ENCODE measurements at places on chromosomes 1 and 21.
A peak's percentile ranks its signal among the peaks of the same experiment; 100 is the strongest.

GRCh38 chr1:99544328-99544727 lies 101.6 kb upstream of the PALMD start:
- no peak for DNase-seq

- DNase-seq: no peak
These were observed 6.7 kb downstream of the KYAT3 start for GRCh38 chr1:88985692-88986091.

DNA sequence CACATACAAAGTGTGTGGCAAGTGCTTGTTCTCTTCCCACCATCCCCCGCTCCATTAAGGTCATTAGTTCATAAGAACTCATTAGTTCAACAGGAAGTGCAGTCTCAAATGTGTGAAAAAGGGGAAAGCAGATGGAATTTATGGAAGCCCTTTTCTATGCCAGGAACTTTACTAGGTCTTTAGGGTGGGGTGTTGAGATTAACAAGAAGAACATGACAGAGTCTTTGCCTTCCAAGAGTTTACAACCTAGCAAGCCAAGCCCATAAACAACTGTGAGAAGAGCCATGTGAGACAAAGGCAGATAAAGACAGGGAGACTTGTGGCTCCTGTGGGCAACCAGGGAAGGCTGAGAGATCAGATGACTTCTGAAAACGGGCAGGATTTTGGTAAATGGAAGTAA lies 21.4 kb downstream of the PLEKHA6 start:
- no peak for DNase-seq

DNA sequence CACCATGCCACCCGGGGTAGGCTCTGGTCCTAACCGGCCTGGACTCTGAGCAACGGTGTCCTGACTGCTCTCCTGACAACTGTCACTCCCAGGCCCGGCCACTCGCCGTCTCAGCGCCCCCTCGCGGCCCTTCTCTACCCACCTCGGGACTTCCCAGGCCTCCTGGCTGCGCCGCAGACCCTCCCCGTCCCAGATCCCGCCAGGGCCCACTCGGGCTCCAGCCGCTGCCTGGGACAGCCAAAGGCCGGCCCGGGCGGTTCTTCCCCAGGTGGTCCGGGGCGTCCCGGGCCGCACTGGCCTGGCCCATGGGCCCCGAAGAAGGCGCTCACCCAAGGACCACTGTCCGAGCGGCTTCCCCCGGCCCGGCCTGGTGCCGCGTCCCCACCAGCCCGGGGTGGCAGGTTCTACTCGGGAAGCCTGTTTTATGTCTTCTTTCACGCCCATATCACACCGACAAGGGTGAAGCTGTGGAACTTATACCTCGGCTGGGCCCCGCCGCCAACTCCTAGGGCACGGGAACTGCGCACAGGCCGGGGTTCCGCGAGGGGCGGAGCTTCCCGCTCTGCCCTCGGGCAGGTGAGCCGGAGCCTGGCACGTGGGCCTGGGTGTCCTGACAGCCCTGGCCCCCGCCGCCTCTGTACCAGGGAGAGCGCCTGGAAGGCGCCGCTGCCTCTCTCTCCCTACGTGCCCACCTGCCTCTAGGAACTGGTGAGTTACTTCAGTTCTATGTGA lies 138.3 kb downstream of the TTLL7 start:
- peak; percentile 66 for DNase-seq

GRCh38 chr21:44052830-44053226 lies 40.7 kb downstream of the TRAPPC10 start:
- no peak for DNase-seq

DNA sequence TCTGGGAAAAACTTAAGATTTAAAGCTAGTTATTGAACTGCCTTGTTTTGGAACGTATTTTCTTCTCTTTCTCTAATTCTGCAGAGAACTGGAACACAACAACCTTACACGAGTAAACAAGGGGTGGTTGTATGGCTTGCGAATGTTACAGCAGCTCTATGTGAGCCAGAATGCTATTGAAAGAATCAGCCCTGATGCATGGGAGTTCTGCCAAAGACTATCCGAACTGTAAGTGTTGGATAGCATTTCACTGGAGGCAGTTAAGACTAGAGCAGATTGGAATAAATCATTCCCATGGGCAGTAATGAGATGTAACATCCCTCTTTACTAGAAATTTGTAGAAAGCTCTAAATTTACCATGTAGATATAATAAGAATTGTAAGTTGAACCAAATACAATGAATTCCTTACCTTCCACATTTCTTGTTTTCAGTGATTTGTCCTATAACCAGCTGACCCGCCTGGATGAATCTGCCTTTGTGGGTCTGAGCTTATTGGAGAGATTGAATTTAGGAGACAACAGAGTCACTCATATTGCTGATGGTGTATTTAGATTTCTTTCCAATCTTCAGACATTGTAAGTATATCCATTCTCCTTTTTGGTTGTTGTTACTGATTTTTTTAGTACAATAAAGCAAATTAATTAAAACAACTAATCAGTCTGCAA lies 22.9 kb downstream of the LRIG2 start:
- no peak for DNase-seq

- DNase-seq: no peak
These were observed 58.3 kb upstream of the MAP1LC3C start for GRCh38 chr1:242056988-242057744.

GRCh38 chr1:41149570-41149969 lies 92.5 kb downstream of the SCMH1 start:
- DNase-seq: no peak

DNA sequence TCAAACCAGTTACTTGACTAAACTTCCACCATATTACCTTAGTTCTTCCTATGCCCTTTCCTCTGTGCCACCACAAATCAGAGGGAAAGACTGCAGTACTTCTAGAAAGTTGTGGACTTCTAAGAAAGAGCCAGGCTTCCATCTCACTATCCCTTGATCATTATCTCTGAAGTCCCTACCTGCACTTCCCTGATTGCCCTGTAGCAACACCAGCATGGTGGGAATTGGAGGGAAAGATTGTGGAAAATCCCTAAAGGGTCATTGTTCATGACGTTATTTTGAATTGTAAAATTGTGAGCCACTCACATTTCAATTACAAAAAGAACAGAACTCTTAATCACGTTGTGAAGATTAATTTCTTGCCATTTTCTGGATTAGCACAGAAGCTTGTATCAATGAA lies 23.4 kb upstream of the KIAA1614 start:
- no peak for DNase-seq

DNA sequence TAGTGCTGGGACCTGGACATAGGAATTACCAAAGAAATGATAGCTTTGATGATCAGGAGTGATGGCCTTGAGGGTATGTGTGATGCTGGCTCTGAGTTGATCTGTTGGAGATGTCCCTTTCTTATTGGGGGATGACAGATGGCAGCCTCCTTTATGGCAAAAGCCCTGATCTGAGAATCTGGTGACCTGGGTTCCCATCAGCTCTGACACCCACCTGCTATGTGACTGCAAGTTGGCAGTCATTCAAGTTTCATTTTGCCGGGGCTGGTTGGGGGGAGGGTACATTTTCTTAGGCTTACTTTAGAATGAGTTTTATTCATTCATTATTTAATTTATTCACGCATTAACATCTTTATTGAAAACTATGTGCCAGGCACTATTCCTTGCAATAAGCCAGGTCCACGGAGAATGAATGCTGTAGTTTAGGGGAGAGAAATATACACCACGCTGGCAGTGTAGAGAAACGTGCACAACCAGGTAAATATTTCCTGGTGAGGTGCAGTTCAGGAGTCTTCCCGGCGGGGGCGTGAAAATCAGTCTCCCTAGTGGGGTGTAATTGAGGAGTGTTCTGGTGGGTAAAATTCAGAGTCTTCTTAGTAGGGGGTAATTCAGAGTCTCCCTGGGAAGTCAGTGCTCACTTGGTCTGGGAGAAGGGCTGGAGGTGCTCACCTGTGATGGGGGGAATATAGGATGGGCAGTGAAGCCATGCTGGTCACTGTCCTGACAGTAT lies 401.3 kb downstream of the CAMTA1 start:
- DNase-seq: no peak

DNA sequence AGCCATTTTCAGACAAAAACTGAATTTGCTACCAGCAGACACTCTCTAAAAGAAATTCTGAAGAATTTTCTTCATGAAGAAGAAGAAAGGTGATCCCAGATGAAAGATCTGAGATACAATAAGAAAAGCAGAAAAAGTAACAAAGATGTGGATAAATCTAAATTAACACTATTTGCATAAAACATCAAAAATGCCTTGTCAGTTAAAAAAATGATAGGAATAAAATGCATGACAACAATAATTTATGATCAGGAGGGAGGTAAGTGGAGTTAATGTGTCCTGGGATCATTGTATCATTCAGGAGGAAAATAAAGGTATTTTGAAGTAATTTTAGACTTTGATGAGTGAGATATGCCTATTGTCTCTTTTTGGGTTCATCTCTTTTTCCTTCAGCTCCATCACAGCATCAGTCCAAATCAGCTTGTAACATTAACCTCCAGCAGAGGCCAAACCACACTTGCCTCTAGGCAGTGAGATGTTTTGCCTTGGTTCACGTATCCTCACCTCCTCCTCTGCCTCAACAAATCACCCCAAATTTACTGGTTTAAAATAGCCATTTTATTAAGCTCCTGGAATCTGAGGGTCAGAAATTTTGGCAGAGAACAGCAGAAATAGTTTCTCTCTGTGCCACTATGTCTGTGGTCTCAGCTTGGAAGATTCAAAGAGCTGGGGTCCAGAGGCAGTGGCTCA lies 76.9 kb upstream of the HIVEP3 start:
- no peak for DNase-seq

DNA sequence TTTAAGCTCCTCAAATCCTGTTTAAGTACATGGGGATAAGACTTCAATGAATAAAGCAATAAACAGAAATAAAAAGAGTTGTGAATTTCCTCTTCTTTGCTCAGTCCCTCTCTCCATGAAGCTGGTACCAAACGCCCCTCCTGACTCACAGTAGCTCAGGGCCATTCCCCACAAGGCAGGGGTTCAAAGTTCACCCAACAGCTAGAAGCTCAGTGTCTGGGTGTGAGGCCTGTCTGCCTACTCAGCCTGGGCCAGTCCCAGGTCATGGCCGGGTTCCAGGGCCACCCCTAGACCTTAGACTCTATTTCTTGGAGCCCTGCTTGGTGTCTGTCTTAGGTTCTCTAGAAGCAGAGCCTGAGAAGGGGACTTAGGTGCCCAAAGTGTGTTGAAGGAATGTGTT lies 251.5 kb downstream of the GRIK3 start:
- DNase-seq: no peak

DNA sequence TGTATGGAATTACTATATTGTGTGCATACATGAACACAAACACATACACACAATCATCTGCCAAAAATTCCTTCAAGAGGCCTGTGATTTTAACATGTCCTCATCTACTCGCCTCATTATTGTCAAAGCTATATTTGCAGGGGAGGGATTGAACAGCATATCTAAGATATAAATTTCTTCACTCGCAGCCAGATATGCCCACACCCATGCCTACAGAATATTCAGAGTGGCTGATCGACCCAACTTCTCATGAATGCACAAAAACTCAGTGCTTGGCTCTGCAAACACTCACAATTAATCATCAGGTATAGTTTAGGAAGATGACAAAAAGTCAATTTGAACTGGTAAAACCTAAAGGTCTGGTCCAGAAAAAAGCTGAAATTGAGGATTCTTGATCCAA lies 25.1 kb upstream of the CCN1 start:
- DNase-seq: no peak

DNA sequence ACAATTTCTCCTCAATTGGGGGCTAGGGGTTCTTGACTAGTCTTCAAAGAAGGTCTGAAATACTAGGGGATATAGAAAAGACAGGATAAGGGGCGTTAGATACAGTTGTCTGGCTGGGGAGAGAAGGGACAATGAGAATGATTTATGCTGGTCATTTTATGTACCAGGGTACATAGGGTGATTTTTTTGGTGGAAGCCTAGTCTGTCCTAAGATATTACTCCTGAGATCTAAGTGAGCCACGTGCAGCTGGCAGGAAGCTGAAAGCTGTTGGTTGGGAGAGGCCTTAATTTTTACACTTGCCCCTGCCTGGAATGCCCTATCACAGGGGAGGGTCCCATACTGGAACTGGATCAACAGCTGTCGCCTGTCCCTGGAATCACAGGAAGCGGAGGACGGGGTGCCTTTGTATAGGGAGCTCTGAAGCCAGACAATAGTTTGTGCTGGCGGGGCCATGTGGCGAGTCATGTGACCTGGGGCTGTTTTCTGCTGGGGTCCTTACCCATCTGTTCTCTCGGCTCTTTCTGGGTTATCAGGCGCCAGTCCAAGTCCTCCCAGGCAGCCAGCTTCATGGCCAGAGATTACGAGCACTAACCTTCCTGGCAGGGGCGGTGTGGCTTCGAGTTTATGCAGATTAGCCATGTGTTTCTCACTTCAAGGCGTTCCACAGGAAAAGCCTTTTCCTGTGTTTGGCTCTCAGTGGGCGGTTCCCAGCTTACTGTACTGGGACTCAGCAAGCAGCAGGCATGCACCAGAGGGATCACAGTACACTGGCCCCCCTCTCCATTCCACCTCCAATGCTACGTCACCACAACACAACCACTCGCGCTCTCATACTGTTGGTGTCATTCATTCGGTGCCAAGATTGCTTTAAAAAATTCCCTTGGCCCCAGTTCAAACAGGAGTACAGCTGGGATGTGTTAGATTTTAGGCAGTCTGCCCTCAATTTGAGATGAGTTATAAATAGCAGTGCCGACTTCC lies 27.5 kb downstream of the ARID1A start:
- DNase-seq: no peak

DNA sequence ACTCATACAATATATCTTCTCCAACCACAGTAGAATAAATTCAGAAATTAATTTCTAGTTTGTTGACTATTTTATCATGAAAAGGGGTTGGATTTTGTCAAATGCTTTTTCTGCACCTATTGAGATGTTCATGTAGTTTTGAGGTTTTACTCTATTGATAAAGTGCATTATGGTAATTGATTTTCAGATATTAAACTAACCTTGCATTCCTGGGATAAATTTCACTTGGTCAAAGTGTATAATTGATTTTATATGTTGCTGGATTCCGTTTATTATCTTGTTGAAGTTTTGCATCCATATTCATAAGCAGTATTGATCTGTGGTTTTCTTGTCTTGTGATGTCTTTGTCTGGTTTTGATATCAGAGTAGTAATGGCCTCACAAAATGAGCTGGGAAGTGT lies 34.4 kb upstream of the HYI start:
- no peak for DNase-seq

- no peak for DNase-seq
These were observed 28.4 kb downstream of the SLAMF6 start for GRCh38 chr1:160494620-160495019.

DNA sequence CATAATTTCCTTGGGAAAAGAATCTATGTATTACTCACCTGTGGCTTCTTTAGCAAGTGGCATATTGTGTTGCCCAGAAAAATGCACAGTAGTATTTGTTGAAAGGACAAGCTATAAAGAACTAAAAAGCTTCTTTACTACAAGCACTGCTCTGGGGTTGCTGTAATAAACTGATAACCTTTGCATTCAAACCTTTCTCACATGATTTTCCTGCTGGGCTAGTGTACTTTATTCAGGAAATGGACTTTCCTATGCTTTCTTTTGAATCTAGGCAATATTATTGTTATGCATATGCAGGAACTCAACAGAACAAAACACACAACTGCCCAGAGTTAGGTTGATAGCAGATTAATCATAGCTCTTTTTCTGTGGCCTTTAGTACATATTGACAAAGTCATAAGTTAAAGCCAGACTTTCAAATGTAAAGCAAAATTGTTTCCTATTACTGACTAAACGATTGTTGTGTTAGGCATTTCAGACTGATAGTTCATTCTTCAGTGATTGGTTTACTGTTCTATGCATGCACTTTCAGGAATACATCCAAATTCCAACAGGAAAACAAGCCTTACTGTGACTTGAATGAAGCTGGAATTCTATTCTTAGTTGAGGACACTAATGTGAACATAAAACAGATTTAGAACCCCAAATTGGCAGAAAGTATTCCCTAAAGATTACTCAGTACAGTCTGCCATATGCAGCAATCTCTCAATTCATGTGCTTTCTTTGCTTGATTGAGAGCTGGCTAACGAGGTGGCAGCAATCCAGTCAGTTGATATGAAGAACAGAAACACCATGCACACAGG lies 564.3 kb upstream of the NEGR1 start:
- DNase-seq: no peak
